ENCODE measurements at places on chromosomes 4 and X.

GRCh38 chrX:102723456-102723855 lies 2.9 kb downstream of the GPRASP3 start:
- no peak for DNase-seq

- DNase-seq, result no peak
Measured at GRCh38 chr4:68373513-68373912, 23.6 kb upstream of the YTHDC1 start.

DNA sequence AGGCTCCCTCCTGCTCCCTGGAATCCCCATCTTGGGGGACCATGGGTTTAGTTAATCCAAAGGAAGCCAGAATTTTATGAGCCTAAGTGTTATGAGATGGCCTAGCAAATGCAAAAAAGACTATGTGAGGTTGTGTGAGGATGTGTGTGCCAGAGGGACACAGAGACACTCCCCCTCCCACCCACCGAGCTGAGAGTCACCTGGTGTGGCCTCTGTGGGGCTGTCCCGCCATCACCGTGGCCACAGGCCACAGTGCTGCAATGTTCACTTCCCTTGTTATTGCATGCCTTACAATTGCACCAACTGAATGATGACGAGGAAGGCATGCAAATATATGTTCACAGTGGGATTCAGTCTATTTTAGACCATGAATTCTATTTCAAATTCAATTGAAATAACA lies 601 bp upstream of the FGFBP2 start:
- DNase-seq, result no peak

- DNase-seq, result no peak
Measured at GRCh38 chr4:77815636-77816035, 3.5 kb downstream of the CNOT6L start.

DNA sequence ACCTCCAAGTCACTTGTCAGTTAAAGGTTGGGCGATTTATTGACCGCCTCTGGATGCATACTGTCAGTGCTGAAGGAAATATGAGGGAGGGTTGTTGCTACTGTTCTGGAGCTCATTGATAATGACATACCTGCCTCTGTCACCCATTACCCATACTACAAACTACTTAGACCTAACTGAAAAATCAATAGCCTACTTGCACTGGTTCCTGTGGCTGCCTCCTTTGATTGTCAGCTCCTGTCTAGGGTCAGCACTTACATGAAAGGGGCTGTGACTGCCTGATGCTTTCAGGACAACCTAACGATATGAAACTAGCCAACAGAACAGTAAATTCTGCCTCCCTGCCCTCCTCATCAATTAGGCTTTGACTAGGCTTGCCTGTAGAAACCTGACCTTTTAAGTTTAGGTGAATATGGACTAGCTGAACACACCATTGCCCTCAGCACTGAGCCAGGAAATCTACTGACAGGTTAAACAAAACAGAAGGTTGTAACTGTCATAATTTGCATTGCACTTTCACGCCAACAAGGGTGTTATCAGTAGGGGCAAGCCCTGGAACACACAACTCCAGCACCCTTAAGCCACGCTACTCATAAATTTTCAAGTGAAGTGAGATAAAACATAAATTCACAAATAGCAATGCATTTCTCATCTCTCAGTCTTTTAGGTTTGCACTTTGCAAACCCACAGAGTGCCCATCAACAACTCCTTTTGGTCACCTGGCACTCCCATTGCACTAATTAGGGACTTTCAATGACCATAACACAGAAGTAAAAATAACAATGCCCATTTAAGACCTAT lies 9.0 kb upstream of the MAB21L2 start:
- no peak for DNase-seq

DNA sequence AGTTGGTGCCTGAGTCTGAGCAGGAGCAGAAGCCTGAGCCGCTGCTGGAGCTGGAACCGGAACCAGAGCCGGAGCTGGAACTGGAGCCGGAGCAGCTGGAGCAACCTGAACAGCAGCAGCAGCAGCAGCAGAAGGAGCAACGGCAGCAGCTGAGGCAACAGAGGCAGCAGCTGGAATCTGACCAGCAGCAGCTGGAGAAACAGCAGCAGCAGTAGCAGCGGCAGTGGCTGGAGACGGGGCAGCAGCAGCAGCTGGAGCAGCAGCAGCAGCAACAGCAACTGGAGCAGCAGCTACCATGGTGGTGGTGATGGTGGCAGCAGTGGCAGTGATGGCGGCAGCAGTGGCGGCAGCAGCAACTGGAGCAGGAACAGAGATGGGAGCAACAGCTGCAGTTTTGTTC lies 61.5 kb downstream of the AMOT start:
- no peak for DNase-seq

- no peak for DNase-seq
Measured at GRCh38 chr4:151199319-151200190, 77.4 kb upstream of the PRSS48 start.

DNA sequence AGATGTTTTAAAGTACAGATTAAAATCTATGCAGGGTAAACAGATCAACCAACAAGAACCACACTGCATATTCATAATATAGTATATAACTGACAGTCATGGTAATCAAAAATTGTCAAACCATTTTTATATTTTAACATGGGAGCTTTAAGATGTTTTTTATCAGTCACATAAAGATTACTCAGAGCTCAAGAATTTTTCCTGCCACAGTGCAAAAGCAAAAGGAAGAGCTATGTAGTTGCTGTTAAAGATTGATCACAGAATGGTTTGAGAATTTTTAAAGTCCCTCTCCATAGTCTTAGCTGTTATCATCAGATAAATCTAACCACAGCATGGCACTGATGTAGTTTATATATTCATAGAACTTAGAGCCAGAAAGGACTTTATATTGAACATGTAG lies 8.5 kb downstream of the RAB9B start:
- peak; percentile 6 for DNase-seq

- DNase-seq, result peak; percentile 39
Measured at GRCh38 chrX:46582325-46582724, 8.8 kb downstream of the CHST7 start.

- no peak for DNase-seq
Measured at GRCh38 chr4:47031011-47031678, at the start of gene GABRB1. Gene GABRB1 (plus strand): TSS chr4:47031567.

- peak; percentile 25 for DNase-seq
Measured at GRCh38 chr4:75497133-75497532, 17.1 kb downstream of the RCHY1 start.

DNA sequence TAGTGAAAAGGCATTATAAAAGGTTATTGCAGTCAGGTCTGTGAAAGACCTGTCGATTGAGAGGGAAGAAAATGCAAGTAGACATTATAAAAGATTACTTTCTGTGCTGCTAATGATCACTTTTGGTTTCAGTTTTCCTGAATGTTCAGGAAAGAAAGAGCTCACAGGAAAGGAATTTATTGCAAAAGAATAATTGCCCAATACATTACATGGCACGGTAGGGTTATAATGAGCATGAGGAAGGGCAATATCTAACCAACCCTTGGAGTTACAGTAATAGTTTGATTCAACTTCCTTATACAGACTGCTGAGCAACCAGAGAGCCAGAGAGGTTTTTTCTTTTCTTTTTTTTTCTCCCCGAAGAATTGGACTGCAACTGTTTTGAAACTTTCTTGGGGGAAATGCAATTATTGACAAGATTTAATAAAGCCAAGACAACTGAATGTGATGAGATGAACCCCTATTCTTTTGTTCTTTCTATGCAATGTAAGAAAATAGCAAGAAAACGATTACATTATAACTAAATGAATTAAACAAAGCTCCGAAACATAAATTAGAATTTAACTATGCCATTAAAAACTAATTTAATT lies 247.0 kb downstream of the C4orf33 start:
- DNase-seq, result peak; percentile 68

DNA sequence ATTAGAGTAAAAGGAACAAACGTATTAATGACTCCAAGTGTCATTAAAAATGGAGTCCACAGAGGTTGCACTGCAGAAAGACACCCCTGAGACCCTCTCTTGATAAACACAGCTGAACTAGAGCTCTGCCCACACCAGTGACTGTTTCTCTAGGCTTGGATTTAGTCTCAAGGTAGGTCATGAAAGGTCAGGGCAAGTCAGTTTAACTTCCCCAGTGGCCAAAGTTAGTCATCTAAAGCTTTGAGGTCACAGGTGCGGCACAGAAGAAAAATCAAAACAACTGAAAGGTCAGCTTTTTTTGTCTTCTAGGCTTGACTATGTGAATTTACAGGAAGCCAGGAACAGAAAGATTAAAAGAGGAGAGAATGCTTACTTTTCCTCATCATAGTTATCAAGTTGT lies 749.6 kb downstream of the RAB28 start:
- no peak for DNase-seq

- no peak for DNase-seq
Measured at GRCh38 chrX:118116713-118117550, at the start of gene KLHL13. Gene KLHL13 (minus strand): TSS chrX:118116810. CDS start chrX:118028473, 88,337 bp downstream.

DNA sequence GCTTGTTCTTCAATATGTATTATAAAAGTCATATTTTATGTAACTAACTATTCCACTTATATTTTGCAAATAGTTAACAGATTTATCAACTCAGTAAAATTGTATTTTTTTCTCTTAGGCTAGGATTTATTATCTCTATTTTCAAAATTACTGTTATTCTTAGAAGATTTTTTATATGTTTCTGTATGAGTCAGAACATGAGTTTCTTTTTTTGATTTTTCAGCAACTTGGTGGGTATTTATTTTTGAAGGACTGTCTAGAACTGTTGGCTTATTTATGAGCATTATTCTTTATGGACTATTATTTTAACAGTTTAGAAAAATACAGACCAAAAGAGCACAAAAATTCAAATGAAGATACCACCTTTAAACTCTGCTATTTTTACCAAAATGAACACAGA lies 6.8 kb downstream of the AIMP1 start:
- no peak for DNase-seq

GRCh38 chr4:2785613-2786012 lies 7.3 kb upstream of the SH3BP2 start:
- DNase-seq, result no peak

DNA sequence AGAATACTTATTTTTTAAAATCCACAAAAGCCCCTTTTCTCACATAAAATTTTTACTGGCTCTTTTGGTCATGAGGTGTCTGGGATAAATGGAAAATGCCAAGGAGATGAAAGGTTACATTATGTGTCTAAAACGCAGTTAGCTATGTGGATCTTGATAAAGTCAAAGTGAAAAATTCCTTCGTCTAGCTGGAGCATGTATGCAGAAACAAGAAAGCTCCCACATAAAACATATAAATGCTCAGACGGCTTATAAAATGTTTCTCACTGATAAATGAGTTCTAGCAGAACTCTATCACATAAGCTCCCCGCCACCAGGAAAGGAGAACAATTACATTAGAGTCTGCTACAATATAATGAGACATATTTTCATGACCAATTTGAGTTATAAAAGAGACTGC lies 83.8 kb downstream of the TBC1D9 start:
- no peak for DNase-seq

- no peak for DNase-seq
Measured at GRCh38 chr4:54231419-54231767, 2.3 kb downstream of the PDGFRA start.

- no peak for DNase-seq
Measured at GRCh38 chr4:173498023-173498422, 32.0 kb downstream of the HAND2 start.

- DNase-seq, result no peak
Measured at GRCh38 chr4:90546114-90546513, 418.9 kb downstream of the CCSER1 start.

GRCh38 chrX:43564953-43565352 lies 91.1 kb upstream of the MAOA start:
- DNase-seq, result no peak

DNA sequence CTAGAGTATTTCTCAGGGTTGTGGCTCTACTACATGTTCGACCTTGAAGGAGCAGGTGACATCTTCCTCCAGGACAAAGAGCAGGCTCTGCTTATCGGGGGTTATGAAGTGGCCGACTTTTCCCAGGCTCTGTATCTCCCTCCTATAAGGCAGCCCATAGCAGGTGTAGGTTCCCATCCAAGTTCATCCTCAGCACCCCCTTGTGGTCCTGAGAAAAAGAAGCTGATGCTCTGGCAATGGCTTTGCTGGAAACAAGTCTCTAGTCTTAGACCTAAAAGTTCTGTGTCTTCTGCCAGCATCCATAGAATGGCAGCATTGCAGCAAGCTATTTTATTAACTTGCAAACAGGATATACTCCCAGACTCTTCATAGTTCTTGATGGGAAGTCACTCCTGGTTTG lies 836.6 kb upstream of the PRKX start:
- DNase-seq, result no peak

GRCh38 chrX:107827030-107827831 lies 1.6 kb downstream of the MID2 start:
- no peak for DNase-seq

DNA sequence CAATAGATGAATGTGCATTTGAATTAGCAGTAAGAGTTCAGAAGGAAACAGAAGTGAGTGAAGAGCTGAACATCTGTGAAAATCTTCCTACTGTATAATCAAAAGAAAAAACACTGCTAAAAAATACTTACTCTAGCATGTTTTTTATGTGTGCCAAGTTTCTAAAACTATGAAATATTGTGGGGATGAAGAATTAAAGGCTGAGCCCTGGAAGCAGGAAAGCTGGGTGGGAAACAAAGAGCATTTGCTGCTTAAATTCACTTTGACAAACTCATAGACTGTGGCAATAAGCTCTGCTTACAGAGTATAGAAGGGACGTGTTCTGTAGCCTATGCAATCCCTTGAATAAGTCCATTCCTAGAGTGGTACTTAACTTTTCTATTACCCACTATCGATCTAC lies 261.7 kb downstream of the ANKRD50 start:
- DNase-seq, result no peak

DNA sequence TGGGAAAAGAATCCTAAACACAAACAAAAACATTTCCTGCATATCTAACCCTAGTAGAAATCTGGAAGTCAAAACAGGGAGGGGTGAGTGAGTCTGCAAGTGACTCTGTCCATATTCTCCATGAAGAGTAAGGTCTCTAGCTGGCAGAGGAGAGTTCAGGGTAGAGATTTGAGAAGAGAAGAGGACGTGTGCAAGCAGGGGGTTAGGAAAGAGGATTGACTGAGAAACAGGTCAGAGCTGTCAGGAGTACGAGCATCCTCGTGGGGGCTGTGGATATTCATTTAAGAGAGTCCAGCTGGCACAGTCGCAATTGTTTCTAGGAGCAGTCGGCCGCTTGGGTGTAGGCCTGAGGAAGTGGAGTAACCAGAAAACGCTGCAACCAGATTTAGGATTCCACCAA lies 27.9 kb downstream of the PROM1 start:
- no peak for DNase-seq

- DNase-seq, result no peak
Measured at GRCh38 chr4:102247041-102247440, 98.2 kb downstream of the SLC39A8 start.

DNA sequence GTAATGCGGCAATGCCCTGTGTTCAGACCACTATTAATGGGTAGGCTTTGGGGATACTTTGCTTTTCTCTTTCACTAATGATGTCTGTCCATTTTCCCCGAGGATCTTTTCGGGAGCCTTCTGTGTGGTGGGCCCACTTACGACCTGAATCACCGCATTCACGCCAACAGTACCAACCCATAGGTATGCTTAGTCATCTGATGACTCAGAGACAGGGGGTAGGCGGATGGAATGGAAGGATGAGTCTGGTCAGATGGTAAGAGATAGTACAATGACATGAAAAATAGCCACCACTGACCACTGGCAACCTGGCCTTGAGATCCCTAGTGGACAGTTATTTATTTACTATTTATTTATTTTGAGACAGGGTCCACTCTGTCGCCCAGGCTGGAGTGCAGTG lies 76.0 kb upstream of the DHRSX start:
- peak; percentile 18 for DNase-seq

All from HFFc6 (cell line).